ENCODE measurements at places on chromosomes 6 and 20.

- no peak for DNase-seq
These were observed 939 bp downstream of the TGM3 start for GRCh38 chr20:2296524-2297356.

- no peak for DNase-seq
These were observed 2.0 kb downstream of the FOXQ1 start for GRCh38 chr6:1313767-1314503.

DNA sequence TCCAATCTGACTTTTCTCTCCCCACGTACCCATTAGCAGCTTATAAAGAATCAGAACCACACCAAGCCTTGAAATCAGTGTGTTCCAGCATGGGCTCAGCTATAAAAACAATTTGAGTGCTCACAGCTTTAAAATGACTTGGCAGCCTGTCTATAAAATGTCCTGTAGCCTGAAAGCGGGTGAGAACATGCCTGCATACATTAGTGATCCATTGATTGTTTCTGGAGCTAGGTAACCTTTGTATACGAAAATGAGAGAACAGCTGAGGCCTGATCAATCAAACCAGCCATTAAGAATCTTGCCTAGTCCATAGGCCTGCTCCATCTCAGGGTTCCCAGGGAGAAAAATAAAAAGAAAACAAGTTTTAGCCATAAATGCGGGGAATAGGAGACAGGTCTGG is 245.8 kb upstream of the SULF2 start:
- DNase-seq, result no peak

- DNase-seq, result no peak
These were observed 313.6 kb downstream of the ALDH8A1 start for GRCh38 chr6:134636186-134636799.

DNA sequence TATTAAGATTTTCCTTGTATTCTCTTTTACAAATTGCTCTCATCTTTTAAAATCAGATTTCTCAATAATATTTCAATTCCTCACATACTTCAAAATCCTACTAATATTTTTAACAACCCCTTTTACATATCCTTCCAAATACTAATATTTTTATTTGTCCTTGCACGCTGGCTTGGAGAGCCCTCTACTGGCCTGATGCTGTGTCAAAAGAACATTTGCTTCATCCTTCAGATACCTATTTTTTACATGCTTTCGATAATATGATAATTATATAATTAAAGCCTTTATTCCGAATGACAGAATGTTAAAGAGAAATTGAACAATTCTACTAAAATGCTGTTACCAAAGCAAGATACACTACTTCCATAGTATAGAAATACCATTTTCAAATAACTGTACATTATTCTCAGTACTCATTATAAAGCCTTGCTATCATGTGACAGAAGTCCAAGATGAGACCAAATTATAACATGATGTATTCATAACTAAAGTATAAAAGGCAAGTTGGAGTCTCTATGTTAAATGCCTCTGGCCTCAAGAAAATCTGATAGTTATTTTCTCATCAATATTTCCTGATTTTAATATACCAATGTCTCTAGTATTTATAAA is 39.0 kb upstream of the PLN start:
- no peak for DNase-seq
